ENCODE measurements at places on chromosomes 2 and 18.
A peak's percentile ranks its signal among the peaks of the same experiment; 100 is the strongest.

DNA sequence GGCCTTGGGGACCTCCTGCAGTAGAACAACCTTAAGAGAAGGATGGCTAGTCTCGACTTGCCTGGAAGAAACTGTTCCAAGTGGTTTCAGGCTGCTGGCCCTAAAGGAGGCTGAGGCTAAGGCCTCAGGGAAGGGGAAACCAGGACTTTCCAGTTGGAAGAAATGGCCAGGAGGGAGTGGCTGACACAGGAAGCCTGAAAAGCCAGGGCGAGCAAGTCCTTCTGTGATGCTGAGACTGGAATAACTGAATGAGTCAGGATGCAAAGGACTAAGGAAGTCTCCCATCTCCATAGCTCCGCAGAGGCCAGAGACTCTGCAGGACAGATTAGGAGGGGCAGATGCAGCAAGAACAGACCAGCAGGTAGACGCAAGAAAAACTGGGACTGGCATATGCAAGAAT is 7.4 kb downstream of the HTRA2 start:
- H3K36me3 ChIP-seq = peaks cover 2% of the 10 kb centered on the region
- no peak overlapping the region for H3K27ac ChIP-seq
- no peaks in the 10 kb centered on the region for H3K27me3 ChIP-seq
- H3K4me1 ChIP-seq = peaks cover under 1% of the 10 kb centered on the region

DNA sequence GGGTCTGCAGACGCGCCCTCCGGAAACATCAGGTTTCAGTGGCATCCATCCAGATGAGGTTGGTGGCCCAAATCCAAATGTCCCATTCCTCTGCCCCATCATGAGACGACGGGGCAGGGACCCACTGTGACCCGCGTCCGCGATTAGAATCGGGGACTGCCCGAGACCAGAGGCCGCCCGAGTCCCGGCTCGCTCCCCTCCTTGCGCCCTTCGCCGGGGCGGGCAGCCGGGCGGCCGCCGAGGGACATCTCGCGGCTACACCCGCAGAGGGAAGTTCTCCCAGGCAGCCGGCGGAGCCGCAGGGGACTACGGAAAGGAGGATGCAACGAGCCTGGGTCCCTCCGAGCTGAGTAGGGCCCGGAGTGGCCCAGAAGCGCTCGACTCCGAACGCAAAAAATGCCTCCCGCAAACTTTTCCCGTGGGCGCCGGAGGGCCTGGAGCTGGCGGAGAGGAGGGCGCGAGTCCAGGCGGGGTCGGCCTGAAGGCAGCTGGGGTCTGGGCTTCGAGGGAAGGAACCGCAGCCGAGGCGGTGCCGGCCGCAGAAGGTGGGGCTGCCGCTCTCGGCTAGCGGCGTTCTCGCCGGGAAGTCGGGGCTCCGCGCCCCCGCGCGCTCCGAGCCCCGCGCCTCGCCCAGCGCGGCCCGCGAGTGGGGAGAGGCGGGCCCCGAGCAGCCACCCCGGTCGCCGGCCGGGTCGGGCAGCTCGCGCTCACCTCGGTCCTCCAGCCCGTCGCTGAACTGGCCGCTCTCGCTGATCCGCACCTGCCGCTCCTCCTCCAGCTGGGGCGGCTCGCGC is 580 bp downstream of the TMEM163 start:
- H3K4me3 ChIP-seq = peak overlapping the region; percentile 72
- H3K4me1 ChIP-seq = peaks cover 1% of the 10 kb centered on the region
- H3K27me3 ChIP-seq = peaks cover 86% of the 10 kb centered on the region
- peak overlapping the region; percentile 59 for H3K27ac ChIP-seq
- no peaks in the 10 kb centered on the region for H3K36me3 ChIP-seq

DNA sequence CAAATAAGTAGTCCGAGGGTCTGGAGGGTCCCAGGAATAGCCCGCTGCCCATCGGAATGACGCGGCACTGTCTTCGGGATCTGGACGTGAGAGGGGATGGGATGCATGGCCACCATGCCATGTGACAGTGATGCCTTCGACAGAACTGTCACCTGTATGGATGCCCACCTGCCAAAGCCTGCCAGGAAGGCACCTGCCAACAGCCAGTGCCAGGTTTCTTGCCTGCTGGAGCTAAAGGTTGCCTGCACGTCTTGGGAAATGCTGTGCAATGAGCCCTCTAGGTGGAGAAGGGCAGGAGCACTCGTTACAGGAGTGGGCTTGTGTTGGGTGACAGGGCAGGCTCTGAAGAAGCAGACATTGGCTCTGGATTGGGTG is 20.5 kb downstream of the GPR35 start:
- H3K36me3 ChIP-seq = no peaks in the 10 kb centered on the region
- no peaks in the 10 kb centered on the region for H3K4me1 ChIP-seq
- DNase-seq = no peak

GRCh38 chr2:111919794-111920608 is 21.6 kb downstream of the MERTK start:
- DNase-seq = peak; percentile 11
- peaks cover 6% of the 10 kb centered on the region for H3K36me3 ChIP-seq
- no peaks in the 10 kb centered on the region for H3K27me3 ChIP-seq
- H3K4me1 ChIP-seq = peaks cover 37% of the 10 kb centered on the region
- H3K27ac ChIP-seq = peak overlapping the region; percentile 99

- peaks cover 3% of the 10 kb centered on the region for H3K4me1 ChIP-seq
- DNase-seq = no peak
- H3K27ac ChIP-seq = no peak overlapping the region
- no peaks in the 10 kb centered on the region for H3K27me3 ChIP-seq
- H3K4me3 ChIP-seq = no peak overlapping the region
Observed at GRCh38 chr2:54469484-54470053, 13.4 kb downstream of the SPTBN1 start.

DNA sequence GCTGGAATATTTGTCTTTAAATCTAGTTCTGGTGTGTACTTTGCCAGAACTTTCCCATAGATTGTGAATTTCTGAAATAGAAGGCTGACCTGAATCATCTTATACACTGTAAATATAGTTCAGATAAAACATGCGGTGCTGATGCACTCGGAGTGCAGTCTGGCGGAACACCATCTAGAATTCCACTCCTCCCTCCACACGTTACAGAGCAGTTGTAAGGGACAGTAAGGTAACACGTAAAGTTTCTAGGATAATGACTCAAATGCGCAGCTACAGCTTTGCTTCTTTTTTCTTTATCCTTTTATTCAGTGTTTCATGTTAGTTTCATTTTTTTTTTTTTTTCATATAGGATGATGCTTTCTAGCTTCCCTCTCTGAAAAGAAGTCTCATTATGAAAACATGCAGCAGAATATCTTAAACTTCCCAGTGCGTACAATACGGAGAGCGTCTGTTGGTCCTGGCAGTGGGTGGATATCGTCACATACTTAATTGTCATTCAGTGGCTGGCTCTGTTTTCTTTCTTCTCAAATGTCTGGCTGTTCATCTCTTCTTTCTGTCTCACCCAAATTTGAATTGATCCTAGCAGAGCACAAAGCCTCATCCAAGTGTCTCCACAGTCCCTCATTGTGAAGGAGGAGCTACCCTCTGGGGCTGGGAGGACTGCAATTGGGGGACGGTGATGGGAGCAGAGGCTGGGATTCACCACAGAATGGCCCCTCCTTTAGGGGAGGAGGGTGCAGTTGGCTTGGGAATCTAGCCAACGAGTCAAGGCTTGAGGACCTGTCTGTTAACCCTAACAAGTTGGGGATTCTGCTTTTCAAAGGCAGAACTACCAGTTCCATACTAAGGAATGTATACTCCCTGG is 138.8 kb downstream of the MYT1L start:
- H3K4me3 ChIP-seq = no peak overlapping the region
- no peak overlapping the region for H3K27ac ChIP-seq
- DNase-seq = no peak
- no peaks in the 10 kb centered on the region for H3K36me3 ChIP-seq
- peaks cover 11% of the 10 kb centered on the region for H3K27me3 ChIP-seq
- no peaks in the 10 kb centered on the region for H3K4me1 ChIP-seq

GRCh38 chr18:58231930-58232329 is 187.9 kb downstream of the NEDD4L start:
- peaks cover 1% of the 10 kb centered on the region for H3K36me3 ChIP-seq
- H3K27ac ChIP-seq = peak overlapping the region; percentile 84
- peaks cover 53% of the 10 kb centered on the region for H3K4me1 ChIP-seq
- H3K27me3 ChIP-seq = no peaks in the 10 kb centered on the region

DNA sequence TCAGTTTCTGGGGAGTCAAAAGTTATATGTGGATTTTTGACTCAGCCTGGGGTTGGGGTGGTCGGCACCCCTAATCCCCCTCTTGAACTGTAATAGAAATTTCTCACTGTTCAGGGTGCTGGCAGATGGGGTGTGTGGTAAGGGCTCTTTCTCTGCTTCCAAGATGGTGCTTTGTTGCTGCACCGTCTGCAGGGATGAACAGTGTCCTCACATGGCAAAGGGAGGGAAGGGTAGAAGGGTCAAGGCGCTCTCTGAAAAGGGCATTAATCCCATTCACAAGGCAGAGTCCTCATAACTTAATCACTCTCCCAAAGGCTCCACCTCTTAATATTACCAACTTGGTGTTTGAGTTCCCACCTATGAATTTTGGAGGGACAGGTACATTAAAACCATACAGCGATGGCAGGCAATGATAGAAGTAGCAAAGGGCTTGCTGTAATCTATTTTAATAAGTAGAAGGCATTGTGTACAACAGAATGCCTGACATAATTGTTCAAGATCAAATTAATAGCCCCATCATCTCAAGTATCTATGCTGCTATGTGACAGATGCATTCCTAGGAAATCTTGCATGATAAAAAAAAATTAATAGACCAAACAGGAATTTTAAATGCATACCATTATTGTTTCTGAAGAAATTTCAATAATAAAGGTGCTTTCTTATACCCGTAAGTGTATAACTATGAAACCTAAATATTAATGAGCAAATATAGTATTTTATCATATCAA is 28.1 kb downstream of the MMADHC start:
- H3K4me1 ChIP-seq = peaks cover 11% of the 10 kb centered on the region
- H3K27ac ChIP-seq = no peak overlapping the region
- no peaks in the 10 kb centered on the region for H3K27me3 ChIP-seq
- no peak for DNase-seq
- no peak overlapping the region for H3K4me3 ChIP-seq

DNA sequence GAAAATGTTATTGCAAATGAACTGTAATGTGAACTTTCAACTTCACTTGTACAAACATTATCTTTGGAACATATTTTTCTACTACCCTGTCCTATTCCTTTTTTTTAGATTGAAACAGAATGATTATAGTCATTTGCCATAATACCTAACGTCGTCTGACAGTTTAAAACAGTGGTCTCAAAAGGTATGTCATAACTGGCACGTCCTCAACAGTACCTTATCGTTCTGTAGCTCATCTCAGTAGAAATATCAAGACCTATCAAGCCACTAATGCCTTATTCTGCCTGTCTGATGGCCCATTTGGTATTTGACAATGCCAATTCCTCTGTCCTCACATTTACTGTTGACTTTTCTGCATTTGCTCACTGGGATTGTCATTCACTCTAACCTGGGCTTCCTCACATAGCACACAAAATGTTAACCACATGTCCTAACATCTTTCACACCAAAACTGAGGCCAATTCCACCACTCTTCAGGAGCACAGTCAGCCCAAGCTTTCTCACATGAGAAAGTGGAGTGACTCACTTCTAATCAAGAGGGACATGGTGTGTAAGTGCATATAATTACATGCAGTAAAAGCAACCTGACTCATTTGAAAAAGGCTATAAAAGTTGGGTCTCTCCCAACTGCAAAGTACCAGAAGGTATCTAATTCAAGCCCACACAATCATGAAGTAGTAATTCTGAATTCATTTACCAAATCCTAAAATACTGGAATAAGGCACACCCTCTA is 34.8 kb downstream of the DNER start:
- no peaks in the 10 kb centered on the region for H3K36me3 ChIP-seq
- peaks cover 23% of the 10 kb centered on the region for H3K27me3 ChIP-seq
- H3K4me1 ChIP-seq = no peaks in the 10 kb centered on the region
- no peak overlapping the region for H3K4me3 ChIP-seq

DNA sequence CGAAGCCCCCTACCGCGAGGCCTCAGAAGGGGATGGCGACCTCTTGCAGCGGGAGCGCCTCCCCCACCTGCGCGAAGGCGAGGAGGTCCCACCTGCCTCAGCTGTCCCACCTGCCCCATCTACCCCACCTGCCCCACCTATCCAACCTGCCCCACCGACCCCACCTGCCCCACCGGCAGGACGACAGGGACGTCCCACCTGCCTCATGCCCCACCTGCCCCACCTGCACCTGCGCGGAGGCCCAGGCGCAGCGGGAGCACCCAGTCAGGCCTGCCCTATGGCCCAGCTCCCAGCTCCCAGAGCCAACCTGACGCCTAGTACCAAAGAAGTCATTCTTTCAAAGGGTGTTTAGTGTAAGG is 489.1 kb upstream of the SMIM21 start:
- no peaks in the 10 kb centered on the region for H3K36me3 ChIP-seq
- H3K4me1 ChIP-seq = no peaks in the 10 kb centered on the region
- DNase-seq = no peak
- no peak overlapping the region for H3K27ac ChIP-seq

- H3K36me3 ChIP-seq = no peaks in the 10 kb centered on the region
- no peak overlapping the region for H3K4me3 ChIP-seq
- no peak overlapping the region for H3K27ac ChIP-seq
- H3K4me1 ChIP-seq = no peaks in the 10 kb centered on the region
- DNase-seq = no peak
Observed at GRCh38 chr18:40048886-40049650, 1906.0 kb upstream of the PIK3C3 start.

GRCh38 chr2:30679426-30680088 is 127.7 kb downstream of the CAPN13 start:
- H3K36me3 ChIP-seq = no peaks in the 10 kb centered on the region
- no peak overlapping the region for H3K4me3 ChIP-seq
- no peak for DNase-seq
- peaks cover 8% of the 10 kb centered on the region for H3K27me3 ChIP-seq
- no peak overlapping the region for H3K27ac ChIP-seq

GRCh38 chr2:64655018-64655664 is 1.4 kb upstream of the SERTAD2 start:
- H3K4me1 ChIP-seq = peaks cover 41% of the 10 kb centered on the region
- no peak for DNase-seq
- no peaks in the 10 kb centered on the region for H3K36me3 ChIP-seq
- peak overlapping the region; percentile 99 for H3K27ac ChIP-seq
- peak overlapping the region; percentile 86 for H3K4me3 ChIP-seq
- peaks cover 3% of the 10 kb centered on the region for H3K27me3 ChIP-seq

GRCh38 chr2:231250698-231251097 is 52.3 kb downstream of the ARMC9 start:
- H3K27me3 ChIP-seq = no peaks in the 10 kb centered on the region
- DNase-seq = no peak
- peaks cover 15% of the 10 kb centered on the region for H3K36me3 ChIP-seq
- H3K27ac ChIP-seq = peak overlapping the region; percentile 56
- peaks cover 6% of the 10 kb centered on the region for H3K4me1 ChIP-seq

DNA sequence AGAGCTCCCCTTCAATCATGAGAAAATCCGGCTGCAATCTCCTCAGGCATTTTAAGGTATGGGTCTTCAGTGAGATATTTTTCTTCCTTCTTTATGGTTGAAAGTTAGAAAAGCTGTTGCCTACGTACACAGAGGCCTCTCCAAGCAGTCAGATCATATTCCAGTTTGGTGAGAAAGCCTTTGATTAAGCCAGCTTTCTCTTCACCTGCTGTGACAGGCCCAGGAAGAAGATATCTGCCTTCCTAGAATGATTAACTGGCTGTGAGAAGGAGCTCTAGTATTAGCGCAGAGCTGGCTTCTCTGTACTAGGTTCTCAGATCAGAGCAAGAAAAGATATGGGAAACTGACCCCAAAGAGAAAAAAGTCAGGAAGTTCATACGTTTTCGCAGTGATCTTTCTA is 585.0 kb upstream of the CHAC2 start:
- peak overlapping the region; percentile 50 for H3K27ac ChIP-seq
- no peaks in the 10 kb centered on the region for H3K36me3 ChIP-seq
- H3K27me3 ChIP-seq = no peaks in the 10 kb centered on the region
- peaks cover 17% of the 10 kb centered on the region for H3K4me1 ChIP-seq
- DNase-seq = no peak
